Skeletal muscle tissue (tissue), 5 donors: ENCODE measurements at places on chromosomes 2 and 18. TPM values are rescaled to one million over a fixed set of nuclear protein-coding genes. Genes with fewer than 3 reads are reported as not detected.

Gene TRIM43
- total RNA-seq = not detected

Gene LRRC30
- total RNA-seq = 9.4 TPM

Gene CCDC74B
- total RNA-seq = not detected

Gene MC4R
- 0.52 TPM for total RNA-seq

Gene MARCHF7
- 77.2 TPM for total RNA-seq

Gene OTX1
- not detected for total RNA-seq

Gene ANO7
- total RNA-seq = not detected

Gene ERCC3
- total RNA-seq = 28.7 TPM

Gene ABCB11
- total RNA-seq = not detected

Gene POTEC
- not detected for total RNA-seq

Gene DSC1
- not detected for total RNA-seq
